ENCODE measurements at places on chromosomes 4 and X.

- H3K27me3 ChIP-seq, result no peaks in the 10 kb centered on the region
- H3K4me1 ChIP-seq, result no peaks in the 10 kb centered on the region
- H3K36me3 ChIP-seq, result no peaks in the 10 kb centered on the region
- H3K27ac ChIP-seq, result no peak overlapping the region
- DNase-seq, result no peak
- H3K4me3 ChIP-seq, result no peak overlapping the region
Measured at GRCh38 chr4:79294064-79294463, 31.8 kb downstream of the NAA11 start.

DNA sequence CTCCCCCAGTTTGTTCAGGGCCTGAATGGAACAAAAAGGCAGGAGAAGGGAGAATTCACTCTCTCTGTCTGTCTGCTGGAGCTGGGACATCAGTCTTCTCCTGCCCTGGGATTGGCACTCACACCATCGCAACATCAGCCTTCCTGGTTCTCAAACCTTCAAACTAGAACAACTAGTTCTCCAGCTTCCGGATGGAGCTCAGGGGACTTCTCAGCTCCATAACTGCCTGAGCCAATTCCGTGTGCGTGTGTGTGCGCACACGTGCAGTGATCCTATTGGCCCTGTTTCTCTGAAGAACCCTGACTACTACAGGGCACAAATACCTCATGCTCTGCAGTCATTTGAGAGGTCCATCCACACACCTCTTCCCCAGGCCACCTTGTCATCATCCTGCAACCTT, 18.7 kb upstream of the MAN2B2 start:
- H3K4me1 ChIP-seq, result no peaks in the 10 kb centered on the region
- peaks cover 87% of the 10 kb centered on the region for H3K27me3 ChIP-seq
- no peak for DNase-seq
- H3K36me3 ChIP-seq, result no peaks in the 10 kb centered on the region
- no peak overlapping the region for H3K4me3 ChIP-seq
- H3K27ac ChIP-seq, result no peak overlapping the region

GRCh38 chrX:50579955-50580354, 109.3 kb upstream of the DGKK start:
- H3K4me3 ChIP-seq, result no peak overlapping the region
- no peaks in the 10 kb centered on the region for H3K4me1 ChIP-seq
- DNase-seq, result no peak
- no peak overlapping the region for H3K27ac ChIP-seq

DNA sequence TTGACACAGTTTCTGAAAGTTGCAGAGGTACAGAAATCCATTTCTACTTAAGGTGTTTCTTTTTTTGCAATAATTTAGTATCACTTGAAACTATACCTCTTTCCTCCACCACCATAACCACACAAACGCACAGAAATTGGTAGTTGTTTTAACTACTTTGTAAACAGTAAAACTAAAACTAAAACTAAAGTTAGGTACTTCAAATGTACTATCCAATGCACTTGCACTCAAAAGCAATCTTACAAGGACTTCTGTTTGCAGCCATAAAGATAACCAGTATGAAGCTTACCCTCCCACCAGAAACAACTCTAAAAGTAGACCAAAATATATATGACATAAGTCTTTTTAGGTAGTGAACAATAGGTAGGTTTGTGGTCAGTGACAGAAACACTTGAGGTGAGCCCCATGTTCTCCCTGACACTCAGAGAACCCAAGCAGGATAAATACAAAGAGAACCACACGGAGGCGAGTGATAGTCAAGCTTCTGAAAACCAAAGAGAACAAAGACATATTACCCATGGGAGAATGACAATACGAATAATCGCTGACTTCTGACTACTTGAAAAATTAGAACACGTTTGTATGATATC, 72.2 kb upstream of the VBP1 start:
- no peaks in the 10 kb centered on the region for H3K4me1 ChIP-seq
- H3K4me3 ChIP-seq, result no peak overlapping the region

GRCh38 chr4:110278127-110278526, 79.7 kb upstream of the ELOVL6 start:
- no peak overlapping the region for H3K27ac ChIP-seq
- H3K36me3 ChIP-seq, result no peaks in the 10 kb centered on the region
- no peaks in the 10 kb centered on the region for H3K27me3 ChIP-seq
- no peaks in the 10 kb centered on the region for H3K4me1 ChIP-seq
- DNase-seq, result no peak
- H3K4me3 ChIP-seq, result no peak overlapping the region

DNA sequence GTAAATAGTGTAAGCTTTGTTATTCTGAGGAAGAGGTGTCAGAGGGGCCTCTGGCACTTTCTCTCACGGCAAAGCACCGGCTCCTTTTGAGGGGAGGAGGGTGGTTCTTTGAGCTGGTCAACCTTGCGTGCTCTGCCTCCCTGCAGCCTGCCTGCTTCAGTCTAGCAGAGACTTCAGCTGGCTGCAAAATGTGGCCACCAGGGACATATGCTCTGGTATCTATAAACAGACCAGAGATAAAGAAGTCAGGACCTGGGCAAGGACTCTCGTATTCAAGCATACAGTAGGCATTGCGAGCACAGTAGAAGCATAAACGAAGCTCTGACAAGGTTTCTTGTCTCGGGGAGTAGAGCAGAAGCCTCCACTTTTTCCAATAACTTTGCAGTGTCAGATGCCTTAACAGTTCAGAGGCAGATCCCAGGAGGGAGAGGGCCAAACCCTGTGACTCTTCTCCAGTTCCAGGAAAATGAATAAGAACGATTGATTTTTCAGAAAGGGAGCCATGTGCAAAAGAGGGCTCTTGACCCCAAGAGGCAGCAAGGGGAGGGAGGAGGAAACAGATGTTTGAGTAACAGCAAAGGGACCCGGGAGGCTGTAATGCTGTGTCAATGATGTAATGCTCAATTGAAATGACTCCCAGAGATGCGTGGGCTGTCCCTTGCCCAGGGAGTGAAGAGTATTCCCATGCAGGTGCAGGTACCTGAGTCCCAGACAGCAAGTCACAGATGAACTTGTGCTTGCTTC, 57.9 kb upstream of the TEX13D start:
- H3K36me3 ChIP-seq, result no peaks in the 10 kb centered on the region
- no peaks in the 10 kb centered on the region for H3K27me3 ChIP-seq
- H3K4me1 ChIP-seq, result no peaks in the 10 kb centered on the region
- no peak for DNase-seq
- no peak overlapping the region for H3K4me3 ChIP-seq
- H3K27ac ChIP-seq, result no peak overlapping the region

GRCh38 chrX:24728530-24728929, 34.8 kb downstream of the POLA1 start:
- H3K4me3 ChIP-seq, result no peak overlapping the region
- H3K4me1 ChIP-seq, result no peaks in the 10 kb centered on the region
- no peak for DNase-seq
- H3K27ac ChIP-seq, result no peak overlapping the region

DNA sequence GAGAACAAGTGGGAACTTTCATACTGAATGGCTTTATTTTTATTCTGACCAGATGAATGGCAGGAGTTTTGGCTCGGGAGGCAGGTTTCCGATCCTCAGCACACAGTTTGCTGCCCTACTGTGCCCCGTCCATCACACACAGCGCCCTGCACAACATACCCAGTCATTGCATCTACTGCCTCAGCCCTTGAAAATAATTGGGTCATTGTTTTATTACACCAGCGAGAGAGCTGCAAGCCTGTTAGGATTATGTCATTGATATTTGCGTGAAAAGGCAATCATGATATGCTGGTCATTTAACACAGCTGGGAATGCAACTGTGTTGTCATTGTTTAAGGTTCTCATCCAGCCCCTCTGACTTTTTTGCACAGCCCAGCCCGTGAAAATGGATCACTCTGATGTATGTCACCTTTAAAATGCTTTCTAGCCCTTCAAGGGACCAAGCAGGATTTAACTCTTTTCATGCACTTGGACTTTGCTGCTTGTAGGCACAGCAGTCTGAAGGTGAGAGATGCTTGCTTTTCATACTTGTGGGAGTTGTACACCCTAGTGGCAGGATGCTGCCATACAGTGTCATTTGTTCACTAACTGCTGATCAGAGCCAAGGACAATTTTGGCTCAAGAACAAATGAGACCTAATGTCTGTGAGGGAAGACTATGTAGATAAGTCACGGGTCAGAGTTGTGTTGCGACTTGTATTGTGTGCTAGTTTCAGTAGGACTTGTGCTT, 62.3 kb downstream of the RTL9 start:
- H3K4me3 ChIP-seq, result no peak overlapping the region
- no peaks in the 10 kb centered on the region for H3K36me3 ChIP-seq
- no peak for DNase-seq
- H3K27ac ChIP-seq, result no peak overlapping the region
- H3K4me1 ChIP-seq, result no peaks in the 10 kb centered on the region
- H3K27me3 ChIP-seq, result no peaks in the 10 kb centered on the region

Measured in left lung (tissue), 14 donors.